Cerebellar nuclear complex (tissue), 1 donor: ENCODE measurements at places on chromosomes 7 and 10.

- DNase-seq, result no peak
Observed at GRCh38 chr7:110975486-110975885, 115.4 kb upstream of the LRRN3 start.

GRCh38 chr10:17177014-17177413 is 24.5 kb downstream of the TRDMT1 start:
- no peak for DNase-seq

DNA sequence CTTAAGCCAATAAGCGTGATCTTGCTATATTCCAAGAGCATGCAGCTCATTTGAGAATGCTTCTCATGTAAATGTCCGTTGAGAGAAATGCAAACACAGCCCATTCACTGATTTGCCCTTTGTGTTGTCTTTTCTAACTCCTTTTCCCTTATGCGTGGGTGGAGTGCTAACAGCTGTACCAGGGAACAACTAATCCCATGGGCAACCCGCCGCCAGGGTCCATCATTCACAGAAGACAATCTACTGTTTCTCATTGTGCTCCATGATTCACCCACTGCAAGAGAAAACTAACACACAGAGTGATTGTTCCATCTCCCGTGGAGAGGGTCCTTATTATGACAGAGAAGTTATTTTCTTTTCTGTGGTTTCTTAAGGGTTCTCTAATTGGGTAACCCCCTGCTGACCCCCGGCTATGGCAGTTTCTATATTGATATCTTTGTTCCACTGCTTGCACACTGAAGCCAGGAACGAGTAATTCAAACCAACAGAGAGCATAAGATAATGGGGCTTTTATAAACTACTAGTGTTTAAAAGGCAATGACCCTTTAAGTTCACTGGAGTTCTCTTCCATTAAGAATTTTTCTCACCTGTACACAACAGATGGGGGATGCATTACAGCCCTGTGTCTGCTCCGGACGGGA is 298.7 kb downstream of the BAMBI start:
- DNase-seq, result no peak

DNA sequence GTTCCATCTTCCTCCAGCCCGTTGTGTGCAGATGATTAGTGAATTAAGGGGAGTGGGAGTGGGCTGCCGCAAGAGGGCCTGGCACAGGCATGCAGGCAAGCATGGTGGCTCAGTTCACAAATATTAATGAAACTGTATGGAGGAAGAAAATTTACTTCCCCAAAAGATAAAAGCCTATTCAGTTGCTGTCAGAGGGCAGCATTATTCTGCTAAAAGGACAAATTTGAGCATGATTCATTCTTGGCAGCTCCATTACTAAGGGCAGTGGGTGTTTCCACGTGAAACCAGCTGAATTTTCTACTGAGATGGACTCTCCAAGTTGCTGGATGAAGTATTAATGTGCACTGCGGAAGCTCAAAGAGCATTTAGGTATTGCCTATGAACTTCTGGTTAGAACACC is 90.9 kb upstream of the WDR11 start:
- DNase-seq, result no peak

DNA sequence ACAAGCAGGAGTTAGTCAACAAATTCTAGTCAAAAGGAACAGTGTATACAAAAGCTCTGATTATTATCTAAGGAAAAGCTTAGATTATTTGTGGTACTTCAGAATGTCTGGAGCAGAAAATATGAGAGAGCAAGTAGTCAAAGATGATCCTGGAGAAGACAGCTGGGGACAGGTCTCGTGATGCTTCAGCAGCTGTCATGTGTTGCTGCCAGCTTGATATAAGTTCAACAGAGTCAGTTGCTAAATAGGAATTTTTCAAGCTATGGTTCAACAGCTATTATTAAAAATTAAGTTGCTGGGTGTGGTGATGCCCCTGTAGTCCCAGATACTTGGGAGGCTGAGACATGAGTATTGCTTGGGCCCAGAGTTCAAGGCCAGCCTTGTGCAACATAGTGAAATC is 240.0 kb upstream of the RHOBTB1 start:
- no peak for DNase-seq

- DNase-seq, result no peak
Observed at GRCh38 chr10:124156524-124157260, 63.3 kb upstream of the CHST15 start.

- no peak for DNase-seq
Observed at GRCh38 chr7:102096012-102096332, 190.7 kb upstream of the SH2B2 start.

DNA sequence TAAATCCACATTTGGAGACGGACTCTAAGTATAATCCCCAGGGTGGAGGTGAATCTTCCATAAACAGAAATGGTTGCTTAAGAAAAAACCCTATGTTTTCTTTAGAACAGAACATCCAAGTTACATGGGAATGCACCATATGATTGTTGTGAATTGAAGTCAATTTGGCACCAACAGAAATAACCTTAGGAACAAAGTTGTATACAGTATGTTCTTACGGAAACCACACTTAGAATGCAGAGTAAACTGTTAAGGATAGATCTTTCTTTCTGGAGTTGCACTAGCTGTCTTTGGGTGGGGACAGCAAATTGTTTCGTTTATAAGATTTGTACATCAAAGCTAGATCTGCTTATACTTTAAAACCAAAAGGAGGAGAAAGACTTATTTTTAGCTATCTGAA is 316.4 kb downstream of the PTEN start:
- no peak for DNase-seq

- DNase-seq, result no peak
Observed at GRCh38 chr10:24792638-24793037, 69.0 kb upstream of the ARHGAP21 start.

GRCh38 chr10:80487791-80488538 is 33.9 kb downstream of the TSPAN14 start:
- DNase-seq, result no peak

GRCh38 chr7:17991866-17992648 is 35.6 kb downstream of the PRPS1L1 start:
- no peak for DNase-seq

GRCh38 chr10:109411917-109412316 is 511.4 kb downstream of the XPNPEP1 start:
- no peak for DNase-seq

- DNase-seq, result no peak
Observed at GRCh38 chr10:1395025-1395480, 338.9 kb downstream of the WDR37 start.

- DNase-seq, result no peak
Observed at GRCh38 chr10:10804998-10805740, 212.5 kb upstream of the CELF2 start.

DNA sequence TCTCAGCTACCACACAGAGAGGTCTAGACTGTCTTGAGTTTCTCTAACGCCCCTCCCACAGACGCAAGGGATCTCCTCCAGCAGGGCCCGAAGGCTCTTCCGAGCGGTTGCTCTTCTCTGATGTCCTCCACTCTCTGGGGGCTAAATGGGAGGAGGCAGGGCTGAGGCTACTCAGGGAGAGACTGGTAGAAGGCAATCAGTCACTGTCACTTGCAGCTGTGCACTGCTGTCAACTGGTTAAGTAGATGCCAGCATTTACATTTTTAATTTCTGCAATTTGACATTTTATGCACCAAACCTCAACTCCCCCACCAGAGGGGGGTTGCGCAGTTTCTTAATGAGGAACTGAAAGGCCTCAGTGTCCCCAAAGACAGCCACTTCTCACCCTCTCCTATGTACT is 442.8 kb downstream of the PLXNA4 start:
- no peak for DNase-seq

- DNase-seq, result no peak
Observed at GRCh38 chr10:9635691-9636090, 1382.0 kb upstream of the CELF2 start.

GRCh38 chr10:72322280-72323058 is 32.2 kb downstream of the DNAJB12 start:
- no peak for DNase-seq

DNA sequence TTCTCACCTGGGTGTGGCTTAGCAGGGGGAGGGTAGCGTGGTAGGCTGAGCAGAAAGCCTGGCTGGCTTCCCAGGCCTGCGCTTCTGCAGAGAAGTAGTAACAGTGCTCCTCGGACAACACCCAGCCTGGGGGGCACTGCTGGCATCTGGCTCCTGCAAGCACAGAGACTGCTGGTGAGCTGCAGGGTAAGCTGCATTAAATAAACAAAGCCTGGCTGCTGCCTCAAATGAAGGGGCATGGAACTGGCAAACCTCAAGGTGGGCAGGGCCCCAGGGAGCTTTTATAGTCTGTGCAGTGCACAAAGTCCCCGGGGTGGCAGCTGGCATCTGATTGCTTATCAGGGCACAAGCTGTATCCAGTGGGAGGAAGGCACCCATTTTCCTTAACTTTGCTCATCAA is 3.9 kb downstream of the KLRG2 start:
- no peak for DNase-seq

- DNase-seq, result no peak
Observed at GRCh38 chr10:89207801-89208551, 859 bp upstream of the CH25H start.

DNA sequence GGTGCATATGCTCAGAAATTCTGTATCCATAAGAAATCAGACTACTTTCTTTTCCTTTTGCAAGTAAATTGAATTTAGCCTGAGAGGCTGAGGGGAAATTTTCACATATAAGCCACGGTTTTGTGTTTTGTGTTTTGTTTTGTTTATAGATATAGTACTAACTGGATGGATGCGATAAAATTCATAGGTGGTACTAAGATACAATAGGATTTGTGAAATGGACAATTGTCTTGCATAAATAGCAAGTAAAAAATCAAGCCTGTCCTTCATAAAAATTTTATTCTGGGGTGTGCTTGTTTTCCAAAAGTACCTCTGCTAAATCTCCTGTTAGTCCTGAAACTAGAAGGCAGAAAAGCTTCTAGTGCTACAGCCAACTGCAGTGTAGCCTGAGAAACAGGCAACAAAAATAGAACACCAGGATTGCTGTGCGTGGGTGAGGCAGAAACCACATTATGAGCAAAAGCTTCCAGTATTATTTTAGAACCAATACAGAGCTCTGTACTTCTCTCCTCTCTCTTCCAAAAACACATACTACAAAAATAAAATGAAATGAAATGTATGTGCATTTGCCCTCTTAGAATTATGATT is 634 bp upstream of the HDAC9 start:
- DNase-seq, result peak; percentile 65

- DNase-seq, result no peak
Observed at GRCh38 chr7:142871260-142872105, 14.1 kb downstream of the TRPV6 start.

DNA sequence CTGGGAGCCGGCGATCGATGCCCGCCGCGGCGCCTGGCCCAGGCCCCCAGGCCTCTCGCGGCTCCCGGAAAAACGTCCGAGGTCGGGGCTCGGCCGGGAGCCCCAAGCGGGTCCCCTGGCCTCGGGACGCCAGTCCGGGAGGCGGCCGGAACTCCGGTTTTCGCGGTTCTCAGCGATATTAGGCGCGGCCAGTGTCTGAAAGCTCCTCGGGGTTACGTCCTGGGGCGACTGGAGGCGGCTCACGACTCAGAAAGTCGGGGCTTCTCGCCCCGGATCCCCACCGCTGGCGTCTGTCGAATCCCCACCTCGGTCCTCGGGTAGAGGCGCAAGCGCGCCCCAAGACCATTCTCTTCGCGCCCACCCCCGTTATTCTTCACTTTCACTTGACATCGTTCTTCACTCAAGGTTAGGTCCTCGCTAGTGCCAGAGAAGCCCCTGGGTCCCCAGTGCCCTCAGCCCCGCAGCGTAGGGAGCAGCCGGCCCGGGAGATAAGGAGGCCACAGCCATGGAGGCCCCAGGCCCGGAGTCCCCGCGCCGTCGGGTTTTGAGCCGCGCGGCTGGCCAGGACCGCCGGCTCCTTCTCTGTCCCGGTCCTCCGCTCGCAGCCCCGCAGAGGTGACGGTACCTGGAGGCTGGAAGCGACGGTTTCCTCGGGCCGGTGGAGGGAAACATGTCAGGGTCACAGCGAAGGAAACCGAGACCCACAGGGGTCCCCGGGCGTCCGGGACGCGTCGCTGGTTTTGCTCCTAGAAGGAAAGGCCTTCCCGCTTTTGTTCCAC is 35.2 kb upstream of the EBLN1 start:
- DNase-seq, result no peak

GRCh38 chr10:5544216-5544805 is 19.6 kb downstream of the CALML3 start:
- DNase-seq, result no peak

GRCh38 chr10:23063973-23064812 is 31.2 kb upstream of the MSRB2 start:
- no peak for DNase-seq
